ENCODE measurements at places on chromosomes 3 and 15.

- peak overlapping the region; percentile 4 for H3K27ac ChIP-seq
- DNase-seq, result no peak
- H3K27me3 ChIP-seq, result peaks cover 8% of the 10 kb centered on the region
- H3K4me3 ChIP-seq, result no peak overlapping the region
Observed at GRCh38 chr3:45164056-45164455, 17.9 kb upstream of the CDCP1 start.

- no peaks in the 10 kb centered on the region for H3K27me3 ChIP-seq
- peaks cover 2% of the 10 kb centered on the region for H3K36me3 ChIP-seq
- no peak overlapping the region for H3K4me3 ChIP-seq
Observed at GRCh38 chr3:11477407-11477911, 166.3 kb downstream of the VGLL4 start.

GRCh38 chr3:98901392-98902350 lies at the start of gene DCBLD2:
DCBLD2 (minus strand) TSS chr3:98901695; CDS start chr3:98901326, 369 bp downstream.
- H3K27ac ChIP-seq, result peak within 1 kb of the TSS; percentile 78
- H3K4me1 ChIP-seq, result peaks cover 10% of the 10 kb centered on the region
- peak; percentile 83 for DNase-seq
- peaks cover 5% of the 10 kb centered on the region for H3K27me3 ChIP-seq
- H3K36me3 ChIP-seq, result no peaks in the 10 kb centered on the region

GRCh38 chr3:53180305-53181023 lies 19.5 kb downstream of the PRKCD start:
- peak overlapping the region; percentile 70 for H3K4me3 ChIP-seq
- H3K27ac ChIP-seq, result peak overlapping the region; percentile 69
- DNase-seq, result peak; percentile 73
- no peaks in the 10 kb centered on the region for H3K27me3 ChIP-seq
- H3K4me1 ChIP-seq, result peaks cover 38% of the 10 kb centered on the region

DNA sequence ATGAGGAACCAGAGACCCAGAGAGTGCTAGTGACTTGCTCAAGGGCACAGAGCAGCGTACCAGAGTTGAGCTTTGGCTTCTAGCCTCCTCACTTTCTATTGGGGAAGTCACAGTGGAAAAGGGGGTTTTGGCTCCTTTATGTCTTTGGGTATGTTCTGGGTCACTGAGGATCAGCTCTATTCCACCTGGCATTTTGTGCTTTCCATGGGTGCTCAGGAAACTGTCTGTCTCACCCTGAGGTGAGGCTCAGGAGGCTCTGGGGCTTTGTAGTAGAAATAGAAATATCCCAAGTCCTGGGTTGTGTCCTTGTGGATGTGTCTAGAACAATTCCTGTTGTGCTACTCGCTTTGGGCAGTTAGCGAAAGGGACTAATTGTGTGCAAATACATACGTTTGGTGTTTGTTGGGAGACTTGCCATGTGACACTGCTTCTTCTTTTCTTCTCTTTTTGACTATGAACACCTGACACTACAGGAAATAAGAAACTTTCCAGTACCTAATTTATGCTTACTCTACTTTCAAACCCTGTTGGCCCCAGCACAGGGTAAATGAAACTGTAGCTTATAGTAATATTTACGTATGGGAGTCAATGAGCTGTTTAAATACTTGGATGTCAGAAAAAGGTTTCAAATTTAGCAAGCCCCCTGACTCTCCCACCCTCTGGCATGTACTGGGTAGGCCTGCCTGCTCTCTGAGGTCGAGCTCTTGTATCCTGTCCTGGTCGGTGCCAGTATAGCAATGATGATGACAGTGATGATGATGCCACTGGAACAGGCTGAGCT lies 35.6 kb downstream of the SMAD3 start:
- no peak overlapping the region for H3K27ac ChIP-seq
- DNase-seq, result peak; percentile 46

DNA sequence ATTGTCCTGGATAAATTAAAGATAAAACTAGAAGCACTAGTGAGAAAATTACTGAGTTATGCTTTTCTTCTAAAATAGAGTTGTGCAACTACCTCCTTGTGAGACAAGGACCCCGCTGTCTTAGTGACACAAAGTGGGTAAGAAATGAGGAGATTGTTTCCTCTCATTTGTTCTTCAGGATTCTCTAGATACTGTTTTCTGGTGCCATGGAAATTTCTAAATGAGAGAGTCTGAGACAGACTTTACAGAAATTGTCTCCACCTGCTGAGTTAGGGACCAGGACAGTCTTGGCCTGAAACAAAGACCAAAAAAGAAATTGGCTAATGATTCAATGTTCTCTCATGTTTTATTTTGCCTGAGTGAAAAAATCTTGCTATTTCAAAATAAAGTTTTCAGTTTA lies 427.5 kb downstream of the TUSC7 start:
- no peaks in the 10 kb centered on the region for H3K27me3 ChIP-seq
- H3K4me1 ChIP-seq, result no peaks in the 10 kb centered on the region
- DNase-seq, result no peak
- H3K4me3 ChIP-seq, result no peak overlapping the region
- no peak overlapping the region for H3K27ac ChIP-seq
- no peaks in the 10 kb centered on the region for H3K36me3 ChIP-seq

DNA sequence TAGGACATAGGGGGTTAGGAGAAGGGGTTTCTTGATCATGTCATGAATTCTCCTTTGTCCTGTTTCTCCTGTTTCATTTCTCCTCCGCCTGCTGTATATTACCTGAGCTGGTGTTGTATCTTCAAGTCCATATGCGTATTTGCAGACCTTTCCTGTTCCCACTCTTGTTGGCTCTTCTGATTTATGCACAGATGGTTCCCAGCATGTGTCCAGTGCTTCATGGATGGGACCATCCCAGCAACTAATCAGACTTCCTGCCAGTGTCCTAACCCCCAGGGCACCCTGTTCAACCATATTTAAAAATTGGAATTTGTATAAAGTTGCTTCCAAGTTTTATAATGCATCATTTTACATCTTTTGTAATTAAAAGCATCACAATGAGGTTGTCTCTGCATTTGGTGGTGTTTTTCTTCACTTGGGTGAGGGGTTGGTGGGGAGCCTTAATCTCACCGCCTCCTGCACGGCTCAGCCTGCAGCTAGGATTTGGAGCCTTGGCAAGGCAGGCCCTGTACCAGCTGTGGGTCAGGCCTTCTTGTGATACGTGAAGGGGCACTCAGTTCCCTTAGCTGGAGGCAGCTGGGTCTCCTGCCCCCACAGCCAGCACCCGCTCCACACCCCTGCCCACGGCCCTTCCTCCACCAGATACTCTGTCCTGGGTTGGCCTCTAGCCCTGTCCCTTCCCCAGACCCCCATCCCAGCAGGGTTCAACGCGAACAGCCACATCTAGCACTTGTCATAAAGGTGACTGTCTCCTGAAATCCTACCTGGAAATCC lies 72.0 kb upstream of the BLM start:
- peaks cover 3% of the 10 kb centered on the region for H3K27me3 ChIP-seq
- no peak overlapping the region for H3K4me3 ChIP-seq
- H3K36me3 ChIP-seq, result peaks cover 16% of the 10 kb centered on the region
- DNase-seq, result no peak
- H3K27ac ChIP-seq, result peak overlapping the region; percentile 15

DNA sequence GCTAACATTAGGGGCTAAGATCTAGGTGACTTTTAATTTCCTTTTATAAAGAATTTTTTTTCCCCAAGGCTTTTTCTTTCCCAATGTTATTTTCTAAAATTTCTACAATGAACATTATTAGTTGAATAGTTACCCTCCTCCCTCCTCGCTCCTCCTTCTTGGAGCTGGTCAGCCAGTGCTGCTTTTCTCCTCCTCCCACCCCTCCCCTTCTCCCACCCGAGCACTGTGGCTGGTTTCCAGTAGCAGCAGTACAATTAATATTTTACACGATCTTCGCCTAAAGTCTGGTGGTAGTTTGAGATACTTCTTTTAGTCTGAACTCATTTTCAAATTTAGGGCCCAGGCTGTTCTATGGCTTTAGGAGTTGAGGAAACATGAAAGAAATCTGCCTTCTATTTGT lies 41.6 kb downstream of the EEFSEC start:
- peaks cover 2% of the 10 kb centered on the region for H3K4me1 ChIP-seq
- H3K27me3 ChIP-seq, result no peaks in the 10 kb centered on the region
- H3K4me3 ChIP-seq, result no peak overlapping the region
- H3K36me3 ChIP-seq, result peaks cover 2% of the 10 kb centered on the region
- H3K27ac ChIP-seq, result no peak overlapping the region

DNA sequence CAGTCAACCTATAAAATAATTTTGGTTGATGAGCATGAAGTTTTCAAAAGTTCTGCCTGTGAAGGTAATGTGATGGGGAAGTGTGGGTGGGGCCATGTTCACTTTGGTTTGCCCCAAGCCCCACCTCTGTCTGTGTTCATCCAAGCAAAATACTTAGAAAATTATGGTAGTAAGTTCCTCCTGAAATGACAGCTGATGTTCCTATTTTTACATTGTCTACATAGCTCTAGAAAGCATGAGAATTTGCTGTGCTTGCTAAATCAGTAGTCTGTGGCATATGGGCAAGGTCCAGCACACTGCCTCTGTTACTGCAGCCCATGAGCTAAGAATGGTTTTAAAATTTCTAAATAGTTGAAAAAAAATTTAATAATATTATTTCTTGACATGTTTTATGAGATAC lies 21.9 kb upstream of the CP start:
- peaks cover 36% of the 10 kb centered on the region for H3K4me1 ChIP-seq
- no peak overlapping the region for H3K4me3 ChIP-seq
- no peaks in the 10 kb centered on the region for H3K36me3 ChIP-seq
- DNase-seq, result no peak
- no peak overlapping the region for H3K27ac ChIP-seq

All from memory B cell (primary cell).